ENCODE measurements at places on chromosomes 7 and 10.

GRCh38 chr7:1767524-1767923 lies 97.4 kb downstream of the ELFN1 start:
- no peak for DNase-seq

GRCh38 chr10:111084366-111085255 lies 7.8 kb downstream of the ADRA2A start:
- no peak for DNase-seq

DNA sequence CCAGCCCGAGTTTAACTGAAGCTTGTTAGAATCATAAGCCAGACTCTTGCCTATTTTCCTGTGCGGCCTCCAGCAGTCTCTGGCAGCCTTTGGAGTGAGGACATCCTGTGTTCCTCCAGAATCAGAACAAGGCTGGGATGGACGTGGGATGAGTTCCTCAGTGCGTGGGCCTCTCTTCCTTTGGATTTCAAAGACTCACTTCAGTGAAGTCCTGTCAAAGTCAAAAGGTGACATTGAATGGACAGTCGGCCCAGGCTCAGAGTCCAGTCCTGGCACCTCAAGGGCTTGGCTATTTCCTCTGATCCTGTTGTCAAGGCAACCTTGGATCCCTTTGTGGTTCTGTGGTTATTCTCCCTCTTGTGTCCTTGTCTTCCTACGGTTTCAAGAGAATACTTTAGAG lies 21.4 kb upstream of the SMC3 start:
- DNase-seq, result no peak

DNA sequence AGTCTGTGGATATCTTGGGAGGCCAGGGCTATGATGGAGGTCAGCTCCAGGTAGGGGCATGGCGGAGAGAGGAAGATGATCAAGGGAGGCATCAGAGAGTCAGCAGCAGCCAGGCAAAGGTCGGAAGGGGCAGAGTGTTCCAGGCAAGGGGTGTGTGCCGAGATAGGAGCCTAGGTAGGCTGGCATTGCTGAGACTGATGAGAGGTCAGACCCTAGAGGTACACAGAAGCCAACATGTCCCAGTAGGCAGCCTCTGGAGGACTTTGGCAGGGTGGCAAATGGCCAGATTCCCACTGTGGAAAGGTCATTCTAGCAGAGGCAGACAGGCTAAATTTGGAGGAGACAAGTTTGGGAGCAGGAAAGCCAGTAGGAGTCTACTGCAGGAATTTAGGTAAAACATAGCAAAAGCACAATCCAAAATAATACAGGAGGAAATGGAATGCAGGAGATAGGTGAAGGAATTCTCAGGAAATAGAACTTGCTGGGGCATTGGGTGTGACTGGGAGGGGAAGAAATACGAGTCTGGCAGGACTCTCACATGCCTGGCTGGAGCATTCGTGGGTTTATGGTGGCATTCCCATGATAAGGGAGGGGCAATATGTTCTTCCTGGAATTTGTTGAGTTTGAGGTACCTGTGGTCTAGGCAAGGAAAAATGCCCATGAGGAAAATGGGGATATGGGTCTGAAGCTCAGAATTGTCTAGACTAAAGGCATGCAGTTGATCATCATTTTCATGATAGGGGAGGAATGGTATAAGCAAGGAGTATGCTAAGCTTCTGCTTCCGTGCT lies 25.7 kb downstream of the TMEM176A start:
- no peak for DNase-seq

- no peak for DNase-seq
Observed at GRCh38 chr7:47145186-47145725, 436.7 kb downstream of the TNS3 start.
